Activated CD8-positive, alpha-beta memory T cell treated with anti-CD3 and anti-CD28 coated beads for 1 hour (primary cell): ENCODE measurements at places on chromosomes 4 and X.

GRCh38 chr4:169121861-169122382 lies 111.9 kb upstream of the CBR4 start:
- DNase-seq = no peak

- DNase-seq = no peak
Observed at GRCh38 chr4:141642711-141643110, 6.3 kb downstream of the IL15 start.

- peak; percentile 27 for DNase-seq
Observed at GRCh38 chrX:132488819-132489577, at the start of gene MBNL3. TSS of gene MBNL3 (minus strand) at chrX:132489038. CDS start at chrX:132439611, 49,427 bp downstream.

DNA sequence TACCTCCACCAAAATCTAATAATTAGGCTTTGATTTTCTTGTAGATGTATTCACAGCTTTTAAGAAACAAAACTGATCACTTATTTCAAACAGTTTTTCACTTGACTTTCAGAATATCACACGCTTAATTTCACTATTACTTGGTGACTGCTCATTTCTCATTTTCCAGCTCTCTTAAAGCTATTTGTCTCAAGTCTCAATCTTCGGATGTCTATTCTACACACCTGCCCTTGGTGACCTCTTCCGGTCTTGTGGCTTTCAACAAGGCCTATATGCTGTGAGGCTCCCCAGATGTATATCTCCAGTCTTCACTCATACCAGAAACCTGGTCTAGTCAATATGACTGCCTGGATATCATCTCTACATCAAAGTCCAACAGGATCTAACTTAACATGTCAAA lies 34.9 kb upstream of the ANXA10 start:
- DNase-seq = no peak

GRCh38 chr4:136283977-136284376 lies 1248.3 kb downstream of the PCDH18 start:
- no peak for DNase-seq

DNA sequence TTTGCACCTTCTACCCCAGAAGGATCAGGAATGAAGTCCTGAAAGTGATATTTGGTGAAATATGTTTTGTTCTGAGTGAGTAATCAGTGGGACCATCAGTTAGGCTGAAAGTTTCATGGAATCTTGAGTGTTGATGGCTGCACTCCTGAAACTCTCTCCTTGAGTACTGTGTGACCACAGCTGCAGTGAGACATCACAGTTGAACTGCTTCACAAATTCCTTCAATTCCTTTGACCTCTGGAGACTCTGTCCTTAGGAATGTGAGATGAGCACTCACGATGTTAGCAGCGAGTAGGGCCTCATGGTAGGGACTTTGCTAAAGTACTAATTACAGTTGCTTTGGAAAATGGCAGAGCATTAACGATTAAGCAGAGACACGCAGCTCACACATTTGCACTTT lies 142.9 kb upstream of the SLC4A4 start:
- DNase-seq = no peak

DNA sequence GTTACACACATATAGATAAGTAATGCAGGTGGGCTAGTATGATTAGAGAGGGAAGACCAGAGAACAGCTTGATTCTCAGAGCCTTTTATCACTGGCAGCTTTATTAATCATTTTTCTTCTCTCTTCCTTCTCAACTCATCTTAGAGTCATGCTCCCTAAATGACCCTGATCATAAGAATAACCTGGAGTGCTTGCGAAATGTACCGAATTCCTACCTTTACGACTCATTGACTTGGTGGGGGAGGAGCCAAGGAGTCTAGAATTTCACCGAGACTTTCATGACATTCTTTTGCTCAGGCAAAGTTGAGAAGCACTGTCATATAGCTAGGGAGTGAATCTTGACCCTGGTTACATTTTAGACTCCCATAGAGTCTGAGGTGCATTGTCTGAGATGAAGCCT lies 298.9 kb upstream of the PUDP start:
- no peak for DNase-seq

DNA sequence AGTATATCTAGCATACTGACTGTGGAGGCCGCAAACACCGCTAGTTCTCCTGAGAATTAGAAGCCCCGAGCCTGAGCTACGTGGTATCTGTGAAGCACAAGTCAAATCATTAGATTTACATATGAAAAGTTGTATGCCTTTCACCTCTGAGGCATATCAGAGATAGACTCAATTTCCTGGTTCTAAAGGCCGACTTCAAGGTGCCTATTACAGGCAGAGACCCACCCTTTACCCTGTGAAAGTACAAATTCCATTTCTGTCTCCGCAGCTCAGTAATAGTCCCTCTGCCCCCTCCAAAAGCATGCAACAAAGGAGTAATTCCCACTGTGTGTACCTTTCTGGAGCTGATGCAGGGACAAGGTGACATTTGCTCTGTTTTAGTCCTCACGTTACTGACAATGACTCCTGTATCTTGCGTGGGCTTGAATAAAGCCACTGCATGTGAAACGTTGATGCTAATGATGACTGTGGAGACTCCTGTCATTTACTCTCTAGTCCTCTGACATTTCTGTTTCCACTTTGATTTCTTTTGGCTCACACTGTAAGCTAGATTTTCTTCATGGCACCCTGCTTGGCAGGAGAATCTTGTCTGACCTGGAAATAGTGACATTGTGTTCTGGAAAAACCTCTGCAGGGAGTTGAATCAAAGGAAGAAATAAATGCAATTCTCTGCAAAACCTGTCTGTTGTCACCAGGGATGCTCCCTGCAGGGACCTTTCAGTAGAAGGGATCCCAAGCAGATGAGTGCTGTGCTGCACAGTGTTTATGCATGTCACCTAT lies 273.2 kb upstream of the EMCN start:
- no peak for DNase-seq

DNA sequence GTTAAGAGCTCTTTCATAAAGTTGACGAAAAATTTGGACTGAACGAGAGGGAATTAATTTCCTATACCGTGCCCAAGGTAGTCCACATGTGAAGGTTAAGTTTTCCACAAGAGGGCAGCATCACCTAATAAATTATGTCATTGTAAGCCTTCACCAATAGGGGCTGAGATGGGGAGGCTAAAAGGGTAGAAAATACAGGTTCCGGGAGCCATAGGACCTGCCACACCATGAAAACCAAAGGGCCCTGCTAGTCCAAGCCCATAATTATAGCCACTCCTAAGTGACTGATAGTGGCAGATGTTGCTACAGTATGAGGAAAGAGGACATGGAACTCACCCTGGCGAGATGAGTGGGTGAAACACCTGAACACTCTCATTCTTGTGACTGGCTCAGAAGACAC lies 122.2 kb downstream of the SHROOM4 start:
- DNase-seq = no peak

DNA sequence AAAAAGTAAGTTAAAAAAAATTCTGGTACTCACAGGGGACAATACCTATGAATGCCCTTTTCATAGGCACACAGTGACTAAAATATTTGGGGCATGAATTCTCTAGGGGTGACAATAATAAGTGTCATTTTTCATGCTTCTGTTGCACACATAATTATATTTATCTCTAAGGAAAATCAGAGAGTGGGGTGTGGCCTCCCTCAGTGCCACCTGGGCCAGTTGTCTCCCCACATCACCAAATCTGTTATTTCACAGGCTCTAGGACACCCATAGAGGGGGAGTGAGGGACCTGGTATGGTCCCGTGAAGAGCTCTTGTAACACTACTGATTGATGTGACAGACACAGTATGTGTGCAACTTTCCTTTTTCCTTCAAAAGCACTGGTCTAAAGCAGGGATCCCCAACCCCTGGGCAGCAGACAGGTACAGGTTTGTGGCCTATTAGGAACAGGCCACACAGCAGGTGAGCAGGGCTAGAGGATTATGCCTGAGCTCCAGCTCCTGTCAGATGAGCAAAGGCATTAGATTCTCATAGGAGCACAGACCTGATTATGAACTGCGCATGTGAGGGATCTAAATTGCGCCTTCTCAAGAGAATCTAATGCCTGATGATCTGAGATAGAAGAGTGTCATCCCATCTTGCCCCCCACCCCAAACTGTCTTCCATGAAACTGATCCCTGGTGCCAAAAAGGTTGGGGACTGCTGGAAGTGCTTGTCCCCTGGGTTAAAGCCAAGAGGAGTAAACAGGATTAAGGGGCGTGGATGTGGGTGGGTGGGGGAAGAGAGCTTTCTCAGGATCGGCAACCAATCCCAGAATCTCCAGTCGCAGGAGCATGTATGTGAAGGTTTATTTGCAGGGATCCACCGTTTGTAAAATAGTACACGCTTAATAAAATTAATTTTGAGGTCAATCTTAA lies 856 bp downstream of the SLC9B1 start:
- DNase-seq = no peak
